Breast epithelium (tissue), 4 donors: ENCODE measurements at places on chromosomes 2 and 18. TPM values are rescaled to one million over a fixed set of nuclear protein-coding genes. Genes with fewer than 3 reads are reported as not detected.

GRCh38 chr18:65924904-65925303 lies 174.1 kb downstream of the CDH7 start:
- DNase-seq = no peak

The CNTNAP5 gene
- total RNA-seq = 0.66 TPM

GRCh38 chr18:79385326-79385707 lies 10.4 kb upstream of the NFATC1 start:
- DNase-seq = no peak

The SP140 gene
- total RNA-seq = 1.1 TPM

The CABYR gene
- total RNA-seq = 4.5 TPM

DNA sequence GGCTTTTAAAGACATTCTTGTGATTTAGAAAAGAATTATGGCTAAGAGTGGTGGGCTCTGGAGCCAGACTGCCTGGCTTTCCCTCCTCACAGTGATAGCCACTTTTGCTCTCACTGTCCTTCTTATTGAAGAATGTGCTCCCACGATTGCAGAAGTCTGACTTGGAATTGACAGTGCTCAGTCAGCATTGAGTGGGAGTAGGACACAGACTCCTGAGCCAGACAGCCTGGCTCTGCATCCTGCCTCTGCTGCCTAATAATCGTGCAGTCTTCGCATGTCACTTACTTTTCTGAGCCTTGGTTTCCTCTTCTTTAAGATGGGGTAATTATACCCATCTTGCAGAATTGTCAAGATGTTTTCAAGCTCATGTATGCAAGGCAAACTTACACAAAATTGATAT lies 23.3 kb downstream of the SPATS2L start:
- DNase-seq = no peak

DNA sequence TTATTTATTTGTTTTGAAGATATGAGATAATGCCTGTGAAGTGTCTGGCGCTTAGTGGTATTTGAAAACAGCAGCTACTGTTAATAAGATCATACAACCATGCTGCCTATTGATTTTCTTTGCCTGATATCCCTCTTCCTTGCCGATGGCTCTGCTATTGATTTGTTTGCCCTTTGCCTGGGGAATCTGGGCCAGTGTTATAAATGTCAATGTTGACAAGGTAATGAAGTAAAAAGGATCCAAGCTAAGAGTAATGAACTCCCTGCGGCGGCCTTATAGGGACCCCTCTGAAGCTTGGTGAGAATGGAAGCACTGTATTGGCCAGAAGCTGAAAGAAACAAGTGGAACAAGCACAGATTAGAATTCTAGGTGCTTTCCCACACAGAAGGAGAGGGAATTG lies 854.6 kb downstream of the CNTNAP5 start:
- no peak for DNase-seq

The IL1RL2 gene
- total RNA-seq = 5.9 TPM

- DNase-seq = no peak
Measured at GRCh38 chr18:61471541-61471940, 138.3 kb downstream of the CDH20 start.

- DNase-seq = no peak
Measured at GRCh38 chr18:70195852-70196434, 9.5 kb downstream of the RTTN start.

DNA sequence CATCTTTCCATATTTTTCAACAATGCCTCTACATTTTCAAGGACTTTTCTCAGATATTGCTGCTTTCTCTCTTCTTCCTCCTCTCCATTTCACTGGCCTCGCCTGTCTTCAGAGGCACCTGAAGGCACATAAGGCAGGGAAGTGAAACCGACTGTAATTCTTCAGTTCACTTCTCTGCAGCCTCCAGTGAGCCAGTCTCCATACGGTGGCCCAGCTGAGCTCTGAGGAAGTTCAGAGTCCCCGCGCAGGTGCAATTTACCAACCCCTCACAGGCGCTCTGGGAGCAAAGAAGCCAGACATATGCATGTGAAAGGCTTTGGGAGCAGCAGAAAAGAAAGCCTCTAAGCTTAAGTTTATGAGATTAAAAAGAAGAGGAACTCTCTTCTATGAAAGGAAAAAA lies 12.4 kb downstream of the KLHL14 start:
- no peak for DNase-seq

GRCh38 chr18:13103366-13103765 lies 112.2 kb downstream of the CEP192 start:
- no peak for DNase-seq

The CDK15 gene
- 2.2 TPM for total RNA-seq

GRCh38 chr2:60819155-60819862 lies 62.1 kb upstream of the REL start:
- no peak for DNase-seq

GRCh38 chr18:35500113-35500512 lies 2.4 kb upstream of the INO80C start:
- no peak for DNase-seq
